ENCODE measurements at places on chromosomes 13 and 19.

- no peak for DNase-seq
Measured at GRCh38 chr13:95440441-95441088, 112.0 kb upstream of the CLDN10 start.

- no peak for DNase-seq
Measured at GRCh38 chr13:50539791-50540530, 303.5 kb downstream of the DLEU7 start.

GRCh38 chr13:62046512-62046911, 630.9 kb upstream of the PCDH20 start:
- DNase-seq, result no peak

GRCh38 chr19:32178401-32178800, 167.0 kb upstream of the ZNF507 start:
- no peak for DNase-seq

- DNase-seq, result no peak
Measured at GRCh38 chr13:52842441-52842840, 6.0 kb downstream of the PCDH8 start.

DNA sequence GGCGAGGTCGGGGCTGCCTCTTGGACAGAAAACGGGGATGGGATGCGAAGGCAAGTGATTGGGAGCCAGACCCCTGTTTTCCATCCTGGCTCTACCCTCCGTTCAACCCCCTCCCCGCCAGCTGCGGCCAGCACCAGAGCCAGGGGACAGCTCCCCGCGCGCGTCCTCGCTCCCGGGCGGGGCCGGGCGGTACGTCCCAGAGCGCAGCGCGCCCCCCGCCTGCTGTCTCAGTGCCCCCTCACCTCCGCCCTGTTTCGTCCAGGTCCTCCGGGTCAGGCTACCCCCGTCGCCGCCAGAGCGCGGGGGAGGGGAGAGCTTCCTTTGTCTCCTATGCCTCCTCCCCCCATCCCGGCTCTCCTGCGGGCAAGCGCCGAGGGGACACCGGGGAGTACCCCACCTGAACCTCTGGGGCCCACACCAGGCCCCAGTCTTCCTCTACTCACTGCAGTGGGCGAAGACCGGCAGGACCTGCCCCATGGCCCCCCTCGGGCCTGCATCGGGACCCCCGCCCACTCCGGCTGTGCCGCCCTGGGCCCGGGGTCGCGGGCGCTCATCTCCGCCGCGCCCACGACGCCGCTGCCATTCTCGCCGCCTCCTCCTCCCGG, 396 bp downstream of the RTN2 start:
- peak; percentile 61 for DNase-seq

GRCh38 chr13:94967183-94968039, 255.1 kb upstream of the SOX21 start:
- peak; percentile 4 for DNase-seq

- no peak for DNase-seq
Measured at GRCh38 chr19:42250183-42250665, 4.7 kb downstream of the ERF start.

DNA sequence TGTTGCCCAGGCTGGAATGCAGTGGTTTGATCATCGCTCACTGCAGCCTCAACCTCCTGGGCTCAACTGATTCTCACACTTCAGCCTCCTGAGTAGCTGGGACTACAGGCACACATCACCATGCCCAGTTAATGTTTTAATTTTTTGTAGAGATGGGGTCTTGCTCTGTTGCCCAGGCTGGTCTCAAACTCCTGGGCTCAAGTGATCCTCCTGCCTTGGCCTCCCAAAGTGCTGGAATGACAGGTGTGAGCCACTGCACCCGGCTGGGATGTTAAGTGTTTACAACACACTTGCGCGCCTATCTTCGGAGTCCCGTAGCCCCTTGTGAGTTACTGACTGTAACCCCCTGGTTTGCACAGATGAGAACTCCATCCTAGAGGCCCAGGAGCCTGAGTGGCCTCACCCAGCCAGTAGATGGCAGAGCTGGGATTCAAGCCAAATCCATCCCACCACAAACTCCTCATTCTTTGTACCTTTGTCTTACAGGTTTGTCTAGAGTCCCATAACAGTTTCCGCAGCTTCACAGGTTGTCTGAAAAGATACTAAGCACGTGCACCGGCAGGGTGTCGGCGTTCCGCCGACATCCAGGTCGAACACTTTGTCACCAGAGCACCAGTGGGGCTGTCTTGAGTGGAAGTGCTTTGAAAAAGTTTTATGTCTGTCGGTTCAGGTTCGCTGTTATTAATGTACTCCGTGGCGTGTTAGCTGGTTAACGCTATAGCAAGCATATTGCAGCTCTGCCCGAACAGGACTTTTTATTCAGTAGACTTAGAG, 14.7 kb downstream of the MAG start:
- no peak for DNase-seq

DNA sequence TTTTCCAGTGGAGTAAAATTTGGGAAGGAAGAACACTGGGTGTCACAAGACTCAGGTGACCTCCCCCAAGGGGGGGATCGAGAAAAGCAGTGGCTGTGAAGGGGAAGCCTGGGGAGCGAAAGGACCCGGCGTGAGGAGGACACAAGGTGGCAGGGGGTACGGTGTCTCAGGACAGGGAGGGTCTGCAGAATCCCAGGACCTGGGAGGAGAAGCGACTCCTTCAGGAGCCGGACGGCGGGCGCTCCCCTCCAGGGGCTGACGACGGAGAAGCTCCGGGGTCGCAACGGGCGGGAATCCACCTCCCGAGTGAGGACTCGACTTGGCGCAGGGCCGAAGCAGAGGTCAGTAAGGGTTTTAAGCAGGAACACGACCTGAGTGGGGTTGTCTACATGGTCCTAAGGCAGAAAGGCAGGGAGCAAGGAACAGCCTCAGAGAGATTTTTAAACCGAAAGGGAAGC, 529 bp downstream of the ZNF836 start:
- peak; percentile 9 for DNase-seq

- no peak for DNase-seq
Measured at GRCh38 chr13:93721483-93721882, 494.9 kb downstream of the GPC6 start.

DNA sequence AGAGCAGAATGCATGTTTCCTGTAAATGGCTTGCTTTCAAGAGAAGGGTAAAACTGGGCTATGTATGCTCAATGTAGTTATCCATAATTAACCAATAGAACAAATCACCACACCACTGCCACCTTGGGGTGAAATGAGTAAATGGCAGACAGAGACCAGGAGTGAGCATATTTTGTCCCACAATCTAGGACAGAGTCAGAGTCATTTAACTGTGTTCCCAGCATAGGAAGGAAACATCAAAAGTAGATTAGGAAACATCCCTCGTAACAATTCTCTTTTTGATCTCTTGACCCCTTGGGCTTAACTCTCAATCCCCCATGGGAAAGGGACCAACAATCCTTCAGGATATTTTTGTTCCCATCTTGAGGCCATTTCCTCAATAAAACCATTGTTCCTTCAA, 224.8 kb downstream of the NHLRC3 start:
- peak; percentile 6 for DNase-seq

DNA sequence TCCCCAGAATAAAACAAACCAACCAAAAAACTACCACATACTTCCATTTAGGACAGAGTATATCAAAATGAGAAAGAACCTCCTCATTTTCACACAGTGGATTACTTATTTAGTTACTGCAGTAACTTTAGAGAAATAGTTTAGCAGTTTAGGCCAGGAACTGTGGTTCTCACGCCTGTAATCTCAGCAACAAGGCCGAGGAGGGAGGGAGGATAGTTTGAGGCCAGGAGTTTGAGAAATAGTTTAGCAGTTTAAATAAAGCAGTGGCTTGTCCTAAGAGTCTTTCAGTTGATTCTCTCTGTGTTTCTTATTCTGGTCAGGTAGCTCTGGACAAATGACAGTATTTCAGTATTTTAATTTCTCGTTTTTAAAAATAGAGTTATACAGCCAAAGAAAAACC, 9.4 kb downstream of the HMGB1 start:
- DNase-seq, result no peak

GRCh38 chr19:40134866-40135265, 44.1 kb upstream of the ZNF780A start:
- DNase-seq, result no peak

DNA sequence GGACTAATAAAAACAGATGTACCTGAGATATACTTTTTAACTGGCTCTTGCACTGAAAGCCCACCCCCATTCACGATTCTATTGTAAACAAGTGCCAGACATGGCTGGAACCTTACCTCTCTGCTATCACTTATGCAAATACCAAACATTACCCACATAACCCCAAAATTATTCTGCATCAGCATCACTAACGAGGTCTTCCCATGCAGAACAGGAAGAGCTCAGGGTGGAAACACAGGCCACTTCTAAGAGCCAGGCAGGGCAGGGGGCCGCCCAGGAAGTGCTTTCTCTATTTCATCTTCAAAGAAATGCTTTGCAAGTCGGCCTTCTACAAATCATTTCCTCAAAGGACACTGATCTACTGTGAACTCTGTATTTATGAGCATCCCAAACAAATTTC, 7.3 kb downstream of the IRS2 start:
- DNase-seq, result peak; percentile 65

GRCh38 chr13:79482281-79482970, 1.5 kb downstream of the NDFIP2 start:
- no peak for DNase-seq

All from CD4-positive, alpha-beta T cell treated with Interleukin-17A for 4 hours (primary cell).